ENCODE measurements at places on chromosomes 7 and 10.

GRCh38 chr10:77378366-77379349 lies 258.9 kb downstream of the KCNMA1 start:
- no peak for DNase-seq

DNA sequence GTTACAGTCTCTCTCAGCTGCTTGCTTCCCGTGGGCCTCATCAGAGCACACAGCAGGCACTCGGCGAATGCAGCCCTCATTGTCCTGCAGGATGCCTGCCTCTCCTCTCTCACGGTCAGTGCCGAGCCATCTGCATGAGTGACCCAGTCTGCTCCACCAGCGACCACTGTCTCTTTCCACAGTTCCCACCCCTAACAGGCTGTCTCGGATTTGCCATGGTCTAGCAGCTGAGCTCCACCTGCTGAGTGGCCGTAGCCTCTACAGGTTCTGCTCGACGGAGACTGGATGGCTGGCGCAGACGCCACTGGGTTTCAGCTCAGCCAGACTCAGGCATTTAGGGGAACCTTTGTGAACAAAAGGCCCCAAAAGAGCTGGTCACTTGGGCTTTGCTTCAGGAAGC lies 209.4 kb upstream of the FOXK1 start:
- DNase-seq: no peak

GRCh38 chr10:87991946-87992345 lies 128.5 kb downstream of the PTEN start:
- DNase-seq: no peak

- no peak for DNase-seq
Measured at GRCh38 chr10:70197235-70197945, 27.1 kb upstream of the SAR1A start.
